ENCODE measurements at places on chromosomes 6 and 20.

DNA sequence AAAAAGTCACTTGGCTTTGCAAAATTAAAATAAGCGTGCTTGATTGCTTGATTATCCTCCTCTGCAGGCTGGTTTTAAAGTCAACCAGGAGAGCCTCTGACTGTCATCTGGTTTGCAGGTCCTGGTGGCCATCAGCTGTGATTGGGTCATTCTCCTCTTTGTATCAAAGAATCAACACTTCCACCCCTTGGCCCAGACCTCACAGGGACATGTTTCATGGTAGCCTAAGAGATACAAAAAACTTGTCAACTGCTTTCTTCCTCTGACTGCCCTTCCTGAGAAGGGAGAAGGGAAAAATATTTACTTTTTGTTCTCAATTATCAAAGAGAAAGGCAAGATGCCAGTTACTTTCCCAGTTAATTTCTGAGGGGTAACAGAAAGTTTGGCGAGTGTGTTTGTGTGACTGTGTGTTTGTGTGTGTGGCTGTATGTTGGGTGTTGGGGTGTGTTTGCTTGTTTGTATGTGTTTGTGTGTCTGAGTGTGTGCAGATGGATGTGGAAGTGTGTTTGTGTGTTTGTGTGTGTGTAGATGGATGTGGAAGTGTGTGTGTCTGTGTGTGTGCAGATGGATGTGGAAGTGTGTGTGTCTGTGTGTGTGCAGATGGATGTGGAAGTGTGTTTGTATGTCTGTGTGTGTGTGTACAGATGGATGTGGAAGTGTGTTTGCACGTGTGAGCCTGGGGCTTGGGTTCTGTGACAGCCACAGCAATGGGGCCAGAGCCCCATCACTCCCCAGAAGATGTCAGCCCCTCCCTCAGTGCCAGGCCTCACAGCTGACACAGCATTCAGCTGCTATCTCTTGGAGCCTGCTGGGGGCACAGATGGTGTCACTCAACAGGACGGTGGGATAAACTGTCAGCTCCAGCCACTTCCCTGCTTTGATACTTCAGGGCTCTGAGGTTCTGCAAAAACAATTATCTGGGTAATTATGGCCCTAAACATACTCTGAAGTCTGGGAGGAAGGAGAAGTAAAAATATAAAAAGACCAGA, 98.6 kb upstream of the RNF24 start:
- DNase-seq: no peak

DNA sequence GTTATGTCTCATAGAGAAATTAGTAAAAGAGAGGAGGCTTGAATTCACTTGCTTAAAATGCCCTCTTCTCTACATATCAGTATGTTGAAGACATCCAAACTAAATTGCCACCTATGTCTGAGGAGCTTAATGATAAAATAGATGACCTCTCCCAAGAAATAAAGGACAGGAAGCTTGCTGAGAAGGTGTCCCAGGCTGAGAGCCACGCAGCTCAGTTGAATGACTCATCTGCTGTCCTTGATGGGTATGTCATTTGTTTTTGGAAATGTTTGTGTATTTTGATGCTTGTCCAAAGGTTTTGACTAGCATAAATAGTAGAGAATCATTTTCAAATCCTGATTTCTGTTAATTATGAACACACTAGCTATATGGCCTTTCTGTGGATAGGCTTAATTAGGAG, 307.7 kb downstream of the ARHGAP18 start:
- DNase-seq: no peak

- DNase-seq: no peak
Measured at GRCh38 chr20:44057698-44058675, 129.0 kb downstream of the JPH2 start.

DNA sequence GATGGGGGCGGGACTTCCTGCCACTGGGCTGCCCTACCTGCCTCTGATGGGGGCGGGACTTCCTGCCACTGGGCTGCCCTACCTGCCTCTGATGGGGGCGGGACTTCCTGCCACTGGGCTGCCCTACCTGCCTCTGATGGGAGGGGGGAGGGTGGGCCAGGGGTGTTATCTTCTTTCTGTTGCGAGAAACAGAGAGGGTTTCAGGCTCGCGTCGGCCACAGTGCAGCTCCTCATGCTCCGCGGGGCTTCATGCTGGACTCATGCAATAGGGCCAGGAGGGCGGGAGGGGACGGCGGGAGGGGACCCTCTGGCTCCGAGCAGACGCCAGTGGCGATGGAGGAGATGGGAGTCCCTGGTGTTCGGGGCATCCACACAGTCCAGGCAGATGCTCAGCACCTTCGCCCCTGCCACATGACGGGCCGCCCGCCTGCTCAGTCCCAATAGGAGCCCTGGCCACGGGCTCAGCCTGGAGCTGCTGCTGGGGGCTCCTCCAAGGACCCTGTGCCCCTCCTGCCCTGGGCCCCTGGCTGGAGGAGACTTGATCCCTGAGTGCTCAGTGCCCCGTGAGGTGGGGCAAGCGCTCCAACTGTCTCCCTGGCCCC, 48.8 kb upstream of the CHRNA4 start:
- DNase-seq: no peak

DNA sequence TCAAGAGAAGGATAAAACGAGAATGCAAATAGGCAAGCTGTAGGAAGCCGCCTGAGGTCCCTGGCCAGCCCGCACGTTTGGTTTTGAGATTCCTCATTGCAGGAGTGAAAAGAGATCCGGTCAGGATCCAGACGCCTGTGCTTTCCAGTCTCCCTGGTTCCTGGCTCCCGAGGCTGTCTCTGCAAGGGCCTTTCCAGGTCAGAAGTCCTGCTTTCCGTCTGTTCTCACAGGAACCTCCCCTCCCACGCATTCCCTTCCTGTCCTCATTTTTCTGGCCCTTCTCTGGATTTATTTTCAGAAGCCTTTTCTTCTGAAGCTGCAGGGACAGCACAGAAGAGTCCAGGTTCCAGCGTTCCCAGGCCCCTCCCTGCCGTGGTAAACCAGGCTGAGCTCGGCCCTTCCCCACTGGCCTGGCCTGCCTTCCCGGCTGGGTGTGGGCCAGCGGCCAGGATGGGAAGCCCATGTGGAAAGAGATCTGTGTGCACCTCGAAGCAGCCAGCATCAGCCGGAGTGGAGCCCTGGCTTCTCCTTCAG, 54.0 kb downstream of the TMEM242 start:
- DNase-seq: no peak

DNA sequence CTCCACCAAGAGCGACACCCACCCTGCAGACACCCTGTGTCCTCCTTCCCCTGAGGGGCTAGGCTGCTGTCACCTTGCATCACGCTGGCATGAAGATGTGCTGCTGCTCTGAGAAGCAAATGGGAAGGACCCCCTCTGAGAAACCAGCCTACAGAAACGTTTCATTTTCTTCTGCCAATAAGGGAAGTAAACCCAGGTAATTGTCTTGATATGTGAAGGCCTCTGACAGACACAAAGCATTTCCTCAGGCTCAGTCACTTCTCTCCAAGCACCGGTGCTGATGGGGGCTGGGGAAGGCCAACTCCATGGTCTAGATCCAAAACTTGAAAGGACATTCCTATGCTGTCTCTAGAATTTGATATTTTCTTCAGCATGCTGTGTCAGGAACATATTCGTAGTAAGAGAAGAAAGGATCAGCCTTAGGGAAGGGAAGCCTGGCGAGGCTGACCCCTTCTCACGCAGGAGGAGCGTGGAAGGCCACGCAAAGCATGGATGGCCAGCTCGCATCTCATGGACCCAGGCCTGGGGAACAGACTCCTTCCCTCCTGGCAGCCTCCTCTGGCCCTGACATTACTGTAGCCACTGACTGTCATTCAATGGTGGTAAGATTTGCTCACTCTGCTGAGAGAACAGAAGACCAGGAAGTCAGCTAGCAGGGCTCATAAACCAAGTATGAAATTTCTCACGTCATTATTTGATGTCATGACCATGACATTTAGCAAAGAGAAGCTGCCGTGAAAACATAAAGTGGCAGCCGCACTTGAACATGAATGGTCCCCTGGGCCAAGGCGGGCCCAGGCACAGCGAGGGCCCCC, 20.4 kb downstream of the ACSS1 start:
- DNase-seq: no peak

DNA sequence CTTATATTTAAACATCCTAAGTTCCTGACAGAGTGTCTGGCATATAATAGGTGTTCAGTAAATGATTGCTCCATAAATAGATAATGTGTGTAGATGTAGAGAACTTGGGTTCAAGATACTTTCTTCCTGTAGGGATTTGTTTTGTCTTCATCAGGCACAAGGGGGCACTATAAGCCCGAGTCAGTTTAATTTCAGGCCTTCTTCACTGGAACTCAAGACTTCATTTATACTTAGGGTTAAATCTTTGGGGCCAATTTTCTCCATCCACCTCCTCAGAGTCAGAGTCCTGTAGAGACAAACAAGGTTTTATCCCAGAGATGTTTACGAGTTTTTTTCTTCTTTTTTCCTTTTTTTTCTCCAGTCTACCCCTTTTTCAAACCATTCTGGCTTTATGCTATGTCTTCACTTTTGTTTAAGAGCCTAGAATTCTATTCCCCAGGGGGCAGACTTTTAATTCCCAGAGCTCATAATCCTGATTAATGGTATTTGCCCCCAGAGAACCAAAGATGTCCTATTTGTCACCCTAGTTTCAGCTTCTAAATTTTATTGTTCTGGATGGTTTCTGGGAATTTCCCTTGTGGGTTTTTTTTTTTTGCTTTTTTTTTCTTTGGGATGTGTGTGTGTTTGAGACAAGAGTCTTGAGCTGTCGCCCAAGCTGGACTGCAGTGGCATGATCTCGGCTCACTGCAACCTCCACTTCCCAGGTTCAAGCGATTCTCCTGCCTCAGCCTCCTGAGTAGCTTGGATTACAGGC, 88.4 kb downstream of the HFE start:
- DNase-seq: no peak

DNA sequence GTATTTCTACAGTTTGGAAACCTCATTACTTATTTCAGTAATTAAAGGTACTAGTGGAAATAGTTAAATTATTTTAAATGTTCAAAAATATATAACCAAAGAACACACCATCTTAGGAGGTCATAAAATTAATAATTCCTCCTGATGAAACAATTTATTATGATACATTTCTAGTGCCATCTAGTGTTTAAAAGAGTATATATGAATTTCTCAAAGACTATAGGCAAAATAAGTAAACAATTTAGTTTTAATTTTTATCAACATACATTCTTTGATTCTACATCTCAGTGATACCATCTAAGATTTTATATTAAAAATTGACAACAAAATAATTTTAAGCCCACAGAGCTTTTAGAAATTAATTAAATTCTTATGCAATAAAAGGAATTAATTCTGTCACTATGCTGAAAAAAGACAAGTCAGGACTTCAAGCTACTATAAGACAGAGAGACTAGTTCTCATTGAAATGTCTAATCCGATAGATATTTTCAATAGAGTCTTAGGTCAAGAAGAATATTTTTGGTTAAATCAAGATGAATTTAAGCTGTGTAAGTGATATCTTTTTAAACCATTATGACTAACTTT, 107.8 kb upstream of the RNF217 start:
- DNase-seq: no peak

GRCh38 chr6:15363523-15364400, 117.9 kb downstream of the JARID2 start:
- DNase-seq: no peak

DNA sequence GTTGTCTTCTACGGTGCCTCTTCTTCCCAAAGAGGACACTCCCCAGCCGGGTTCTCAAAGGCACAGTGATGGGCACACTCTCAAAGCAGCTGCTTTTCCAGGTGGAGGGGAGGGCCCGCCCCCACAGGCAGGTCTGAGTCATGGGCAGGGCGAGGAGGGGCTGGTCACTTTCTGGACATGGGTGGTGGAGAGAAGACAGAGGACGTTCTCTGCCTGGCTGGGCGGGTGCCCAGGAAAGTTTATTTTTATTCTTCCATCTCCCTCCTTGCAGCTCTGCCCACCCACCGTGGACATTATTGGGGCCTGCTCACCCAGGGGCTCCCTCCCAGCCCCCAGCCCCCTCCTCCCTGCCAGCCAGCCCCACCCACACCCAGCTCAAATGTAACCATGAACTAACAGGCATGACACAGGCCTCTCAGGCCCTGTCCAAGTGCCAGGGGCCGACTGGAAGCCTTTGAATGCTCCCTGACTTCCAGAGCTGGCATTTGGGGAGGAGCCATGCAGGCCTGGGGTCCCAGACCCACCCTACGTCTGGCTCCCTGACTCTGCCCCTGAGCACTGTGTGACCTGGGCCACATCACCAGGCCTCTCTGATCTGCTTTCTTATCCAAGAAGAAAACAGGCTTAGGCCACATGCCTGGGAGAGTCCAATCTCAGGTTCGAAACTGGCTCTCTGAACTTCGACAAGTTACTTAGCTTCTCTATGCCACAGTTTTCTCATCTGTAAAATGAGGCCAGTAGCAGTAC, 8.0 kb downstream of the TGM2 start:
- DNase-seq: no peak

- no peak for DNase-seq
Measured at GRCh38 chr6:146267447-146267846, 238.6 kb downstream of the GRM1 start.

DNA sequence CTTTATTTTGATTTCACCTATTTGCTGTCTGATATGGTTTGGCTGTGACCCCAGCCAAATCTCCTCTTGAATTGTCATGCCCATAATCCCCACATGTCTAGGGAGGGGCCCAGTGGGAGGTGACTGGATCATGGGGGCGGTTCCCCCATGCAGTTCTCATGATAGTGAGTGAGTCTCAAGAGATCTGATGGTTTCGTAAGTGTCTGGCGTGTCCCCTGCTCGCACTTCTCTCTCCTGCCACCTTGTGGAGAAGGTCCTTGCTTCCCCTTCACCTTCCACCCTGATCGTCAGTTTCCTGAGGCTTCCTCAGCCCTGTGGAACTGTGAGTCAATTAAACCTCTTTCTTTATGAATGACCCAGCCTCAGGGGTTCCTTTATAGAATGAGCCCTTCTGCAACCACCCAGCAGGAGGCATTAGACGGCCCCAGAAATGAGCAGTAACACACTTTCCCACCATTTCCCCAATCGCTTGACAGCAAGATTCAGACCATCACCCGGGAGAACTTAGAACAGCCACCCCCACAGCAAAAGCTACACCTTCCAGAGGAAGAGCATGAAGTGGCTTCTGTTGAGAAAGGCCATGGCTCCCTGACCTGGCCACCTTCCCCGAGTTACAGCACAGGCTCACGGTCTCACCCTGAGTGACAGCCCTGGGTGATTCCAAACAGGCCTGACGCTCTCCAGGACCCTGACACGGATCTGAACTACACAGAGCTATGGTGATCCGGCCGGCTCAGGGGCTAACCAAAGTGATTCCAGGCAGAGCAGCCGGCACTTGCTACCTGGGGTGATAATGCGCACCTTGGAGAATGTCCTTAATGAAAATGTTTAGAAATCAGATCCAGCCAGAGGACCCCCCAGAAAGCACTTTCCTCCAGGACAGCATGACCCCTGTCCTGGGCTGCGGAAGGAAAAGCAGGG, 131.2 kb upstream of the CDH4 start:
- no peak for DNase-seq

GRCh38 chr20:6333110-6333509, 210.3 kb upstream of the FERMT1 start:
- DNase-seq: no peak

All from activated CD4-positive, alpha-beta T cell treated with anti-CD3 and anti-CD28 coated beads, Interleukin-2, amount 50 U/mL, for 4 hours (primary cell).